ENCODE measurements at places on chromosomes 1 and 21. TPM values are rescaled to one million over a fixed set of nuclear protein-coding genes. Genes with fewer than 3 reads are reported as not detected.

- DNase-seq, result no peak
- H3K4me1 ChIP-seq, result no peaks in the 10 kb centered on the region
- no peak overlapping the region for H3K4me3 ChIP-seq
- H3K36me3 ChIP-seq, result no peaks in the 10 kb centered on the region
- no peak overlapping the region for H3K27ac ChIP-seq
These were observed 63.2 kb downstream of the DIRAS3 start for GRCh38 chr1:67987046-67987799.

DNA sequence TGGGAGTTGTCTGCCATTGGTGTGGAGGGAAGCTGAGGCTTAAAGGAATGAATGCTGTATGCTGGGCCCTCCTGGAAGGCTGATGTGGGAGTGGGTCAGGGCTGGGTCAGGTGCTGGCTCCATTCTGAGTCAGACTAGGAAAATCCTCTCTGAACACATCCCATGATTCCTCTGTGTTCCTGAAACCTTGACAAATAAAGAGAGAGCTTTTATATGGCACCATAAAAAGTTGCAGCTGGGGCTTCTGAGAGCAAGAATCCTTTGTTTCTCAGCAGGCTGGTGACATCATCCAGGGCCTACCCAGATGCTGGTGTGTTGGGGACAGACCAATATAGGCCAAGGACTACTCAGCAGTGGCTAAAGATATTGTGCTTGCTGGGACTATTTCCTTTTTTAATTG lies 27.8 kb upstream of the NFASC start:
- no peak for DNase-seq
- H3K27ac ChIP-seq, result no peak overlapping the region
- H3K27me3 ChIP-seq, result no peaks in the 10 kb centered on the region
- H3K4me3 ChIP-seq, result no peak overlapping the region
- no peaks in the 10 kb centered on the region for H3K36me3 ChIP-seq

GRCh38 chr1:26029864-26030481 lies 8.4 kb downstream of the EXTL1 start:
- no peaks in the 10 kb centered on the region for H3K36me3 ChIP-seq
- H3K27ac ChIP-seq, result no peak overlapping the region
- no peak overlapping the region for H3K4me3 ChIP-seq
- peaks cover 4% of the 10 kb centered on the region for H3K4me1 ChIP-seq
- peaks cover 4% of the 10 kb centered on the region for H3K27me3 ChIP-seq

- H3K27me3 ChIP-seq, result peaks cover 3% of the 10 kb centered on the region
- no peak overlapping the region for H3K4me3 ChIP-seq
- H3K4me1 ChIP-seq, result no peaks in the 10 kb centered on the region
- DNase-seq, result no peak
- no peak overlapping the region for H3K27ac ChIP-seq
- H3K36me3 ChIP-seq, result no peaks in the 10 kb centered on the region
These were observed 4.3 kb upstream of the LRRC3 start for GRCh38 chr21:44450999-44451398.

DNA sequence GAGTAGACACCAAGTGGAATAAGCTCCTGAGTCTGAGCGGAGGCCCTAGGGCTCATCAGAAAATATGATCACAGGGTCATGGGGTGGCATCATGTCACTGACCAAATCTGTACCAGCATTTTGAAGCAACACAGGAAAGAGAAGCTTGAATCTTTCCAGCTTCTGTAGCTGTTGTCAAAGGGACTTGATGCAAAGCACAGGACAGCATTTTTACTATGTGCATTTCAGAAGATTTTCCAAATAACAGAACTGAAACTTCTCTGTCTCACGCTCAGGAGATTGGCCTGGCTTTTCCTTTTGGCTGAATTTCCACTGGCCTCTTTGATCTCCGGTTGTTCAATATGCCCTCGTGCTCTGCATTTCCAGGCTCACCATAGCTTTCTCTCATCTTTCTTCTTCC lies 127.2 kb upstream of the ATP1B1 start:
- no peak overlapping the region for H3K4me3 ChIP-seq
- H3K4me1 ChIP-seq, result no peaks in the 10 kb centered on the region
- no peaks in the 10 kb centered on the region for H3K36me3 ChIP-seq
- DNase-seq, result no peak

DNA sequence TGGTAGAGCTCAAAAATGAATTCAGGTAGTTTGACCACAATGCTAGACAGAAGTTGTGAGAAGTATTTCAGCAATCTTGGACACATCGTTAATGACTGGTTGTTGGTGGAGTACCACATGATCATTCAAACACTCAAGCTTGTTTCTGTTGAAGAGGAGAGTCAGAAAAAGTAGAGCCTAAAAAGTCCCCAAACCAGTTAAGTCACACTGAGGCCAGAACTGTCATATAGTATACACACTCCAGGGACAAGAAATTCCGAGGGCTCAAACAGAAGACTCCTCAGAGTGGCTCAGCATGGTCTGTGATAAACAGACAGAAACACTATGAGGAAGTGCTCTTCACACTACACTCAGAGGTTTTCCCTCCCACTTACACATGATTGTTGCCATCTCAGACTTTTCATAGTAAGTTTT lies 5.8 kb downstream of the TRIM33 start:
- H3K4me3 ChIP-seq, result no peak overlapping the region
- peak; percentile 25 for DNase-seq
- H3K36me3 ChIP-seq, result no peaks in the 10 kb centered on the region
- H3K27ac ChIP-seq, result no peak overlapping the region

- no peak for DNase-seq
- no peaks in the 10 kb centered on the region for H3K4me1 ChIP-seq
- no peak overlapping the region for H3K27ac ChIP-seq
These were observed 38.0 kb downstream of the ATF3 start for GRCh38 chr1:212646588-212646987.

DNA sequence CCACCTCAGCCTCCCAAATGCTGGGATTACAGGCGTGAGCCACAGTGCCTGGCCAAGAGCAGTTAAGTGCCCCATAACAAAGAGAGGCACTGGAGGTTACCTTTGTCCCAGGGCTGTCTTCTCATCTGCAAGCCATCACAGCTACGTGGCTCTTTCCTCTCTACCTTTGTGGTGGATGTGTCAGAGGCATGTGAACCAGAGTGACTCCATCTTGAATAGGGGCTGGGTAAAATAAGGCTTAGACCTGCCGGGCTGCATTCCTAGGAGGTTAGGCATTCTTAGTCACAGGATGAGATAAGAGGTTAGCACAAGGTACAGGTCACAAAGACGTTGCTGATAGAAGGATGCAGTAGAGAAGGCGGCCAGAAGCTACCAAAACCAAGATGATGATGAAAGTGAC lies 59.4 kb upstream of the POU2F1 start:
- H3K27ac ChIP-seq, result no peak overlapping the region
- no peak overlapping the region for H3K4me3 ChIP-seq
- no peak for DNase-seq
- H3K36me3 ChIP-seq, result no peaks in the 10 kb centered on the region

DNA sequence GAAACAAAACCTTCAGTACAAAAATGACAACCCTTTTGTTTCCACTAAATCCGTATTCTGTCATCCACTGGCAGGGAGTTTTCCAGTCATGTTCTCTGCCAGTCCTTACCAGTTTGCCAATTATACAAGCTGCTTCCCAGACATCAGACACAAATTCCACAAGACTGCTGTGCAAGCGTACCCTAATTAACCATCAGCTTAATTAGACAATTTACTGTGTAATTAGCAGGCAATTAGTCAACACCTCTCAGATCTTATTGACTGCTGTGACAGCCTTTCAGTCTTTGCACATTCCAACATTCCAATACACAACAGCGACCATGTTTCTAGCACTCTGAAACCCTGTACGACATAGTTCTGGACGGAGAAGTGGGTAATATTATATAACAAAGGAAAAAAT lies 420.1 kb downstream of the DPYD start:
- H3K4me3 ChIP-seq, result no peak overlapping the region
- no peaks in the 10 kb centered on the region for H3K27me3 ChIP-seq
- H3K27ac ChIP-seq, result no peak overlapping the region
- no peak for DNase-seq

DNA sequence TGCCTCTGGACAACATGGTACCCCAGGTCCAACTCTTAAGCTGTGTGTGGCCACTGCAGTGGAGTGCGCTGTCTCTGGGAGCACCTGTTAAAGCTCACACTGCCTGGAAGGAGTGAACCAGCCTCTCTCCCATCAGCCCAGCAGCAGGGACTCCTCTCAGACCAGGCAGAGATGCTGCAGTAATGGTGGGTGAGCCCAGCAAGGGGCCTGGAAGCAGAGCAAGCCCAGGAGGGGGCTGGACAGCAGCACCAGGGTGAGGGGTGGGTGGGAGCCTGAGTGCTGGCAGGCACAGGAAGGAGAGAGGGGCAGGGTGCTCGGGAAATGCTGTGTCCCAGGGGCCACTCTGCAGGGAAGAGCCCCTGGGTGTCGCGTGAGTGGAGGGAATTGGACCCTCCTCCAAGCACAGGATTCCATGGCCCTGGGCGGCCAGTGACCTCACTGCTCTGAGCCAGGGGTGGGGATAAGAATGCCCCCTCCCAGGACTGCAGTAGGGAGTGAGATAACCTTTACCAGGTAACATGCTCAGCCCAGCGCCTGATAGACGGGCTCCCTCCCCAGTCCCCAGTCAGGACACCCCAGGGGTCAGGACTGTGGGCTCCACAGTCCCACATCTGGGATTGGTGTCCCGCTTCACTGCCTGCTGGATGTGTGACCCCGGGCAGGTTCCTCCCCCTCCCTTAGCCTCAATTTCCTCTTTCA lies 313.1 kb downstream of the MATN1 start:
- no peak overlapping the region for H3K27ac ChIP-seq
- H3K4me3 ChIP-seq, result no peak overlapping the region
- no peaks in the 10 kb centered on the region for H3K4me1 ChIP-seq
- no peaks in the 10 kb centered on the region for H3K27me3 ChIP-seq
- DNase-seq, result peak; percentile 2
- no peaks in the 10 kb centered on the region for H3K36me3 ChIP-seq

DNA sequence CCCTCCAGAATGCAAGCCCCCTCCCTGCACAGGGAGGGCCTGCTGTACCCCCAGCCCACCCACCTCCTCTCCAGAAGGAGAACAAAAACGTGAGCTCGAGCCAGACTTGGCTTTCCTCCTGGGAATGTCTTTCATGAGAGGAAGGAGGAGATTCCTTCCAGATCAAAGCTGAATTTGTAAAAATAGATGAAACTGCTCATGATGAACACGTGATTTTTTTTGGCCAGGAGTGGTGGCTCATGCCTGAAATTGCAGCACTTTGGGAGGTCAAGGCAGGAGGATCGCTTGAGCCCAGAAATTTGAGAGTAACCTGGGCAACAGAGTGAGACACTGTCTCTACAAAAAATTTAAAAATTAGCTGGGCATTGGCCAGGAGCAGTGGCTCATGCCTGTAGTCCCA lies 21.8 kb downstream of the GPR157 start:
- H3K4me1 ChIP-seq, result no peaks in the 10 kb centered on the region
- DNase-seq, result no peak

GRCh38 chr1:87140831-87141540 lies 187.7 kb upstream of the LMO4 start:
- H3K27me3 ChIP-seq, result no peaks in the 10 kb centered on the region
- no peak for DNase-seq
- H3K4me3 ChIP-seq, result no peak overlapping the region
- H3K36me3 ChIP-seq, result no peaks in the 10 kb centered on the region
- H3K4me1 ChIP-seq, result no peaks in the 10 kb centered on the region

DNA sequence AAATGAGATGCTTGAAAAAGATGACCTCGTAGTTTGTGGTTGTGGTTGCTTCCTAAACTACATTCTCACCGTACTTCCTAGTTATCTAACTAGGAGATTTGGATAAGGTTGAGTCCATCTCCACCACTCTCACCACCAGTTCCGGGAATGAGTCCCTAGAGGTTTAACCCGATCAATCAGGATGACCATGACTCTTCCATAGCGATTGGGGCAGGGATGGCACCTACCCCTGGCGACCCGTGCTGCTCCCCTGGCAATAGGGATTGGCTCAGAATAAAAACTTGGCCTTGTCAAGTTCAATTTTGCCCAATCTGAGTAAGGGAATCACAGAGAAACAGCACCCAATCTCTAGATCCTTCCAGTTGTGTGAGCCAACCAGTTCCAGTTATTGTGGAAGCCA lies 2.7 kb upstream of the MIS18A start:
- no peaks in the 10 kb centered on the region for H3K36me3 ChIP-seq
- no peak overlapping the region for H3K27ac ChIP-seq
- no peak for DNase-seq
- peaks cover 15% of the 10 kb centered on the region for H3K4me1 ChIP-seq

DNA sequence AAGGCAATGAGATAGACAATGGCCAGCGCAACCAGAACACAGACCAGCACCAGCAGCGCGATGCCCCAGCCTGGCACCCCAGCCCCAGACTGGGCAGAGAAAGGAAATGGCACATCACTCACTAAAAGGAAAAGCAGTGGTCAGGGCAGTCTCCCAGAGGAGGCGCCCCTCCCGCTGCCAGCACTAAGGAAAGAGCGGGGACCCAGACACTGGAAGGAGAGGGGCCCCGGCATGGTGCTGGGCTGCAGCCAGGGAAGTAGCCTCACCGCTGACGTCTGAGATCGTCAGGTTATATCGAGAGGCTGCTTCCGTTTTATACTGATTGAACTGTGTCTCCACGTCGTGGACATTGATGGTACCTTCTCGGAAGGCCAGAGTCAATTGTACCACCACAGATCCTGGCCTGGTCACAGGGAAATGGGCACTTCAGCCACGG lies 13.8 kb downstream of the TRIM46 start:
- no peaks in the 10 kb centered on the region for H3K36me3 ChIP-seq
- DNase-seq, result no peak
- peaks cover under 1% of the 10 kb centered on the region for H3K4me1 ChIP-seq
- no peak overlapping the region for H3K27ac ChIP-seq

GRCh38 chr1:55245781-55246180 lies 30.6 kb upstream of the USP24 start:
- no peaks in the 10 kb centered on the region for H3K36me3 ChIP-seq
- no peak for DNase-seq
- H3K4me3 ChIP-seq, result no peak overlapping the region
- H3K4me1 ChIP-seq, result no peaks in the 10 kb centered on the region
- H3K27me3 ChIP-seq, result no peaks in the 10 kb centered on the region
- no peak overlapping the region for H3K27ac ChIP-seq

DNA sequence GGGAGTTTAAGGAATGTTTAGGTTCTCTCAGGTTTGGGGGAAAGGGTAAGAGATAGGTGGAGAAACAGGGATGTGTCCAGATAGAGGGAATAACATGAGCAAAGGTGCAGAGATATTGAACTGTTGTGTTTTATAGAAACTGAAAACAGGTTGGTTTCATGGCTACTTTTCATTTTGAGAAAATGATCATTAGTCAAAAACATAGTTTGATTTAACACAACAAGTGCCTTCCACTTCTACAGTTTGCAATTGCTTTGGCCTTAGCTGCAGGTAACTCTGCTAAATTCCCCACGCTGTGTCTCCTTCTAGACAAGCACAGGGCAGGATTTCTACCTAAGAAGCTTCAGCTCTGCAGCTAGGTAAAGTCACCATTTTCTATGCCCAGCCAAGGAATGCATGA lies 124.9 kb downstream of the RGS2 start:
- H3K27ac ChIP-seq, result no peak overlapping the region
- H3K27me3 ChIP-seq, result no peaks in the 10 kb centered on the region
- no peak for DNase-seq
- no peaks in the 10 kb centered on the region for H3K4me1 ChIP-seq

TAS1R2 gene
- not detected for total RNA-seq

SPRR5 gene
- total RNA-seq, result not detected

KRTAP19-3 gene
- total RNA-seq, result not detected

PDC gene
- not detected for total RNA-seq

TNFRSF25 gene
- total RNA-seq, result 22.7 TPM

ANKRD34A gene
- 1.6 TPM for total RNA-seq

LDLRAD1 gene
- total RNA-seq, result 3.3 TPM

GPR37L1 gene
- 0.09 TPM for total RNA-seq

EDN2 gene
- 2.6 TPM for total RNA-seq

SH3D21 gene
- 8.1 TPM for total RNA-seq

TDRD5 gene
- total RNA-seq, result 3.8 TPM

NBL1 gene
- 514 TPM for total RNA-seq

SLC1A7 gene
- total RNA-seq, result not detected
